ENCODE measurements at places on chromosomes 3 and 15. TPM values are rescaled to one million over a fixed set of nuclear protein-coding genes. Genes with fewer than 3 reads are reported as not detected.

The THUMPD3 gene
- total RNA-seq = 63.8 TPM

The CPNE9 gene
- not detected for total RNA-seq

The SNURF gene
- total RNA-seq = 21.6 TPM

The PLA2G4E gene
- total RNA-seq = not detected

The GOLGA6L2 gene
- total RNA-seq = not detected

The TRH gene
- total RNA-seq = not detected

The SPATA12 gene
- not detected for total RNA-seq

The DMXL2 gene
- 7.2 TPM for total RNA-seq

The NR1I2 gene
- 1.4 TPM for total RNA-seq

The CCDC33 gene
- total RNA-seq = not detected

Data from activated naive CD8-positive, alpha-beta T cell treated with anti-CD3 and anti-CD28 coated beads for 36 hours (primary cell).